ENCODE measurements at places on chromosomes 4 and X.

DNA sequence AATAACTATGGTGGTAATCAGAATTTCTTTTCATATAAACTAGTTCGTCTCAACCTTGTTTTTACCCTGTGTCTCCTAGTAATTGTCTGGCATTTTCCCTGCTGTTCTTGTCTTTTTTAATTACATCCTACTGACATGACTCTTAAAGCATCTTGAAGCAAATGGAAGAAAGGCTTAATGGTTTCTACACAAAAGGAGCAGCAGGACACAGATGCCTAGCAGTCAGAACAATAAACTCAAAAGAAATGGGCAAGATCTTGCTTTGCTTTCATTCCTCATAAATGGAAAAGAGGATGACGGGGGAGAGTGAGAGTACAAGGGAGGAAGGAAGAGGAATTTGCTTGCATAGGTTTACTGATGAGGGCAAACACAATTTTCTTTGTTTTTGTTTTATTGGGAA lies 293.2 kb upstream of the EMCN start:
- no peak for DNase-seq

- DNase-seq: no peak
Measured at GRCh38 chrX:50577326-50577725, 106.7 kb upstream of the DGKK start.

- no peak for DNase-seq
Measured at GRCh38 chr4:160265014-160265413, 1162.1 kb downstream of the RAPGEF2 start.

DNA sequence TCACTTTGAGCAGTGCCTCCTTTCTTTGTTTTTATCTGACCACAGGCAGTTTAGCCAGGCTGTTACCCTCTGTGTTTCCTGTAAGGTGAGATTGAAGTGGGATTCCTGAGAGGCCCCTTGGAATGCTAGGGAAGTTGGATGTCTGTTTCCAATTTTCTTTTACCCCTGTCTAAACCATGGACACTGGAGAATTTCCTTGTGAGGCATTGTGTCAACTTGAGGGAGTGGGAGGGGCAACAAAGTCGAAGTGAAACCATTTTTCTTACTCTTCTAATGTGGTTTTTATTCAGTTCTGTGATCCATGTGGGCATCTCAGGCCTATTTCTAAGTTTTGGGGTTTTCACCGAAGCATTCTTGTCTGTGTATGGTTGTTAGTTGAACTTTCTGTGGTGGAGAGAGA lies 296.1 kb upstream of the UGT8 start:
- DNase-seq: no peak

DNA sequence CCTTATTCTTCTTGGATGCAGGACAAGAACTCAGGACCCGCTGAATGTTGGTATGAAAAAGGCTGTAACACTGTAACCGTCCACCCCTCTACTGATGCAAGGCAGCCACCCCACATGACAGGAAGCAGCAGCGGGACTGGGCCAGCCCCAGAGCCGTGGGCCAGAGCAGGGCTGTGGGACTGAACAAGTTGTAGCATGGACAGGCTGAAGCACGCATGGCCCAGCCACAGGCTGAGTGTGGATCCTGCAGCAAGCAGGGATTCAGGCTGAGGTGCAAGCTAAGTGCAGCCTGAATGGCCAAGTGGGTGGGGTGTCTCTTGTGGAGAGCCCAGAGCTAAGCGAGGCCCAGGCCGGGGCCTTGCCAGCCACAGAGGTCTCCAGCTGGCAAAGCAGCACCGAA lies 632.2 kb downstream of the SPOCK3 start:
- DNase-seq: no peak

DNA sequence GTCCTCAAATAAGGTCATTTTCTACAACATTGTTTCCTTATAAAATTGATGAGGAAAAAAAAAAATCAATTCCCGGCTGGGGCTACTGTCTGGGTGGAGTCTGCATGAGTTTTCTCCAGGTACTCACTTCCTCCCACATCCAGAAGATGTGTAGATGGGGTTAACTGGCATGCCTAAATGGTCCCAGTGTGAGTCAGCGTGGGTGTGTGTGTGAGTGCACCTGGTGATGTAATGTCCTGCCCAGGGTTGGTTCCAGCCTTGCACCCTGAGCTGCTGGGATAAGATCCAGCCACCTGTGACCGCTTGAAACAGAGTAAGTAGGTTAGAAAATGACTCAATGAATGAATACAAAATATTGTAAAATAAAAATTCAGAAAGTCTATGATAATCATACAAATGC lies 11.1 kb downstream of the USP26 start:
- DNase-seq: no peak

DNA sequence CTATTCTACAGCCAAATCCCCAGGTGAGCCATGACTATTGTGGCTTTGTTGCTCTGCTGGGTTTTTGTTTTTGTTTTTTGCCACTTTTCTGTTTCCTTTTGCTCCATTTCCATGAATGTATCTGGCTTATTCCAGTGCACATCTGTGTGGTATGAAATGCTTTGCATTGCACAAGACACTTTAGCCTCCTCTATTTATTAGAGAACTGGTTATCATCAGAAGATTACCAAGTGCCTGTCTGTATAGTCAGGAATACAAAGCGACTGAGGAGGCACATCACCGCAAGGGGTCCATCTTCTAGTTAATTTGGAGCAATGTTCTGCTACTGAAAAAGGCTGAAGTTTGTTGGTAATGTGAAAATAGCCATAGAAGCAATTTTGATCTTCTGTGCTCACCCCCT lies 120.8 kb downstream of the DCLK2 start:
- no peak for DNase-seq

GRCh38 chr4:157898836-157899605 lies 273.8 kb downstream of the GASK1B start:
- DNase-seq: no peak

Data from activated CD4-positive, alpha-beta T cell treated with anti-CD3 and anti-CD28 coated beads, Interleukin-2, amount 50 U/mL, for 4 hours (primary cell).